PC-3 (cell line): ENCODE measurements at places on chromosomes 5 and 9. TPM values are rescaled to one million over a fixed set of nuclear protein-coding genes. Genes with fewer than 3 reads are reported as not detected.

The MYOT gene
- total RNA-seq = not detected in 2 replicates

The MVB12B gene
- 7.2 and 9.6 TPM in 2 replicates for total RNA-seq

The DDX4 gene
- not detected in 2 replicates for total RNA-seq

The TRIM36 gene
- total RNA-seq = 0.15 TPM in 1 of 2 replicates, not detected in the other

The HEMGN gene
- total RNA-seq = not detected in 2 replicates

The TAF11L3 gene
- not detected in 2 replicates for total RNA-seq

The PCDHGC3 gene
- 0.35 and 2.1 TPM in 2 replicates for total RNA-seq

The PTPRD gene
- total RNA-seq = 0.63 TPM in 1 of 2 replicates, not detected in the other

The MZB1 gene
- total RNA-seq = 0.22 and 1.0 TPM in 2 replicates

The ANKRD31 gene
- total RNA-seq = 0.12 and 0.26 TPM in 2 replicates

The CCL21 gene
- not detected in 2 replicates for total RNA-seq

The INSL6 gene
- total RNA-seq = not detected in 2 replicates

The PCA3 gene
- not detected in 2 replicates for total RNA-seq

The DMRT3 gene
- not detected in 2 replicates for total RNA-seq

GRCh38 chr9:4600368-4600767 lies 61.7 kb upstream of the PLPP6 start:
- DNase-seq = no peak

GRCh38 chr5:104452550-104452949 lies 890.0 kb upstream of the NUDT12 start:
- DNase-seq = no peak

GRCh38 chr5:175889910-175890684 lies 18.7 kb downstream of the CPLX2 start:
- DNase-seq = peak; percentile 35

DNA sequence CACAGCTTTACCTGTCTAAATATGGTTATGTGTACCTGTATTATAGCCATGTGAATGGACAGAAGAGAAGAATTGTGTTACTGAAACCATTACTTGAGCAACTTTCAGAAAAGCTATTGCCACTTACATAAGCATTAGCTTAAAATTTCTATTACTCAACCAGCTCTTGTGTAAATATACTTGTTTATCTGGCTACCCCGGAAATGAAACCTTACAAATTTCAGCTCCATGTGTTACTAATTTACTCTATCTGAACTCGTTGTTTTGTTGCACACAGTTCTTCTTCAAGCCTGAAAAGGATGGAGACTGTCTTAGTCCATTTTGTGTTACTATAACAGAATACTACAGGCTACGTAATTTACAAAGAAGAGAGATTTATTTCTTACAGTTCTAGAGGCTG lies 22.5 kb upstream of the ADAMTSL1 start:
- no peak for DNase-seq

DNA sequence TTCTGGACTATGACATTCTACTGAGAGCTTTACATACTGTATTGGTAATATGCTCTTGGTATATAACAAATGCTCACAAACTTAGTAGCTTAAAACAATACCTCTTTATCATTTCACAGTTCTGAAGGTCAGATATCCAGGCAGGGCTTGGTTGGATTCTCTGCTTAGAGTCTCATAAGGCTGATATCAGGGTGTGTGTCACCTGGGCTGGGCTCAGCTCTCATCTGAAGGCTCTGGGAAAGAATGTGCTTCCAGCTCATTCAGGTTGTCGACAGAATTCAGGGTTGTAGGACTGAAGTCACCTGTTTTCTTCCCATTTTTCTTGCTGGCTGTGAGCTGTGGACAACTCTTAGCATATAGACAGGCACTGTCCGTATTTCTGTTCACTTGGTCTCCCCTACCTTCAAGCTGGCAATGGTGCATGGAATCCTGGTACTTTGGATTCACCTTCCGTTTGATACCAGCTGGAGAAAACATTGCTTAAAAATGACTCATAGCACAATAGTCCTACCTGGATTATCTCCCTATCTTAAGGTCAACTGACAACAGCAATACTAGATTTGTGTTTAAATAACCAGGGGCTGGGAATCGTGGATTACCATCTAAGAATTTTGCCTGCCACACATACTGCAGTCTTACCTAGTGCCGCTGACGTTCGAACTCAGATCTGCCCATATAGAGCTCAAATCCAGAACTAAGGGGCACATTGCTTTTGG lies 69.2 kb downstream of the RCL1 start:
- DNase-seq = peak; percentile 7

DNA sequence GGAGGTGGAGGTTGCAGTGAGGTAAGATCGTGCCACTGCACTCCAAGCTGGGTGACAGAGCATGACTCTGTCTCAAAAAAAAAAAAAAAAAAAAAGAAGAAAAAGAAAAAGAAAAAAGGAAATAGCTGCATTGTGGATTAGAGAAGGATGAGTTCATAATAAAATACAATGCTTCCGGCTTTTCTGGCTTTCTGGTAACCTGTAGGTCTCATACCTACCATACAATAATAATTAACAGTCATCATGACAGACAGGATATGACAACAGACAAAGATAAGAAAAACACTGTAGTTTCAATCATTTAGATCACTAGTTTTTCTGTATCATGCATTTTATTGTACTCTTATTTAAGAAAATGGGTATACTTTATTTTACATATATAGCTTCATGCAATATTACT lies 40.7 kb upstream of the TRPM3 start:
- DNase-seq = no peak

GRCh38 chr5:159174511-159175168 lies 34.7 kb downstream of the RNF145 start:
- no peak for DNase-seq

DNA sequence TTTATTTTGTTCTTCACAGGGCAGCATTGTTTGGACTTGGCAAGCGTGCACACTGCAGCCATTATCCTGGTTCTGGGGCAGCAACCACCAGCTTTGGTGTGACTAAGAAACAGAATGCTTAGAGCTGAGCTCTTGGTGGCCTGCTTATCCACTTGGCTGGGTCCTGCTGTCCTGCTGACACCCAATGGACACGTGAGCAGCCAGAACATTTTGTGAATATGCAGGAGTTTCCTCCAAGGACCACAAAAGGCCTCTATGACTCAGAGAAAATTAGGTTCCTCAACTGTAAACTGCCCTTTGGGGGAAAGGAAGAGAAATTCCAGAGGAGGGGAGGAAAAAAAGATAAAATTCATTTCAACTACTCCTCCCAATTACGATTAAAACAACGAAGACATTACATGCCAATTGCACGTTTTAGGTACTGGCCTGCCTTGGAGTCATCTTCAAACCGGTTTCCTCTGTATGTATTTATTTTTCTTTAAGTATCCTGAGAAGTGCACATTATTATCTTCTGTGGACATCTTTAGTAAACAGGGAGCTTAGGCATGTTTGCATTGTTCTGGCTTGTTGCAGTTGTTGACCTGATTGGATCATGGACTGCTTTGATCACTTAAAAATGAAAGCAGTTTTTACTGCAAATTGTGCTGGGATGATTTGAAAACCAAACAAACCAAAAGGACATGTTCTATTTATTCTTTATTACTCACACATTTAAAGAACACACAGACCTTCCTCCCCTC lies 82.3 kb upstream of the TLE4 start:
- peak; percentile 86 for DNase-seq

GRCh38 chr9:134099123-134099761 lies 31.4 kb upstream of the BRD3 start:
- peak; percentile 75 for DNase-seq

DNA sequence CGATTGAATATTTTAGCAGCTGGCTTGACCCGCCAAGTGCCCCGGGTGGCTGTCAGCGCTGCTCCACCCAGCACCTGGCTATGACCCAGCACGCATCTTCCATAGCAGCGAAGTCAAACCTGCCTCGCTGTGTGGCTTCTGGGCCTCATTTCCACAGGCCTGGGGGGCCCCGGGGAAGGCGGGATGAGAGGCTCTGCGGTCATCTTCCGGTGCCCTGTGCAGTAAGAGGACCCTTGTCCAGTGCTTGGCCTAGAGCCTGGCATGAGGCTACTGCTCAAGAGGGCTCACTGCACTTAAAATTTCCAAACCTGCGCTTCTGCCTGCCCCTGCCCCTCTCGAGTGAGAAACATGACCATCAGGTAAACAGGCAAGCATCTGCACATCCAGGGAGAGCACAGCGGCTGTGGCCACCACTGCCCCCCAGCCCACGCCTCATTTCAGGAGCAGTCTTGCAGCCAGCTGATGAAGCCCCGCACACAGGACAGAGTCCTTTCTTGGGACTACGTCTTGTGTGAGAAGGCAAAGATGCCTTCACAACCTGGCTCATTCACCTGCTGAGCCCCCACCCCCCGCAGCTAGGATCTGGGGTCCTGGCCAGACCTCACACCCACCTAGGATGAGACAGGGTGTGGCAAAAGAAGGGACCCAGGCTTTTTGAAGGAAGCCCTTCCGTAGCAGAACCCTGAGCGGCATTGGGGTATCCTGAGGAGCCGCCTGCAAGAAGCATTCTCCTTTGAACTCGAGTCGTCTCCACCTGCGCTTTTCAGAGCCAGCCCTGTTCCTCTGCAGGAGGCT lies 69.5 kb upstream of the UNC5A start:
- no peak for DNase-seq

- DNase-seq = no peak
These were observed 45.7 kb downstream of the TGFBR1 start for GRCh38 chr9:99150451-99151171.

DNA sequence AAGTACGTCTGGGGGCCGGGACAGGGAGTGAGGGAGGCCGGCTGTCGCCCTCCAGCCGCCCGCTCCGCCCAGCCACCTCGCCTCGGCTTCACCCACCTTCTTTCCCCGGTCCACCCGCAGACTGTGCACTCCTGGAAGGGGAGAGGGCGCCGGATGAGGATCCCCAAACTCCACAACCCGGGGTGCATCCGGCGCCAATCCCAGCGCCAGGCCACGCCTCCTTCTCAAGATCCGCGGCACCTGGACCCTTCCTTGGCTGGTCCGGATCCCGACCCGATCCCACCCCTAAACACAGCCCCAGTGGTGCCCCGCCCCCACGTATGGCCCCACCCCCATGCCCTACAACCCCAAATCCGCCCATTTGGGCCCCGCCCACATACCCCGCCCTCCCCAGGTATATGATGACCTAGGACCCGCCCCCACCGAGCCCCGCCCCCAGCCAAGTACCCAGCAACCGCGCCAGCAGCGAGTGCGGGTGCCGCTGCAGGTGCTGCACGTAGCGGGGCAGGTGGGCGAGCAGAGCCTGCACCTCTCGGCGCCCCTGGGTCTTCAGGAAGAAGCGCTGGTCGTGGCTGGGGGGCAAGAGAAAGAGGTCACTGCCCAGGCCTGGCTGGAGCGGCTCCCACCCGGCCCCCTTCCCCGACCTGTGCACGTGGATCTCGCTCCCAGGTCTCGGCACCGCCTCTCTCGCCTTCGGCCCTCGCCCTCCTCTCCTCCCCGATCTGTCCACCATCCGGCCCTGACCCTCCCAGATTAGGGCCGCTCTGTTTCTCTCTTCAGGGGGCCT lies 3.2 kb downstream of the PIP5KL1 start:
- peak; percentile 50 for DNase-seq

- no peak for DNase-seq
These were observed 23.3 kb upstream of the F2R start for GRCh38 chr5:76692651-76693050.

- DNase-seq = peak; percentile 96
These were observed 6.9 kb upstream of the ZBTB5 start for GRCh38 chr9:37471942-37472684.

- no peak for DNase-seq
These were observed 201.3 kb upstream of the OR13F1 start for GRCh38 chr9:104302775-104303174.

DNA sequence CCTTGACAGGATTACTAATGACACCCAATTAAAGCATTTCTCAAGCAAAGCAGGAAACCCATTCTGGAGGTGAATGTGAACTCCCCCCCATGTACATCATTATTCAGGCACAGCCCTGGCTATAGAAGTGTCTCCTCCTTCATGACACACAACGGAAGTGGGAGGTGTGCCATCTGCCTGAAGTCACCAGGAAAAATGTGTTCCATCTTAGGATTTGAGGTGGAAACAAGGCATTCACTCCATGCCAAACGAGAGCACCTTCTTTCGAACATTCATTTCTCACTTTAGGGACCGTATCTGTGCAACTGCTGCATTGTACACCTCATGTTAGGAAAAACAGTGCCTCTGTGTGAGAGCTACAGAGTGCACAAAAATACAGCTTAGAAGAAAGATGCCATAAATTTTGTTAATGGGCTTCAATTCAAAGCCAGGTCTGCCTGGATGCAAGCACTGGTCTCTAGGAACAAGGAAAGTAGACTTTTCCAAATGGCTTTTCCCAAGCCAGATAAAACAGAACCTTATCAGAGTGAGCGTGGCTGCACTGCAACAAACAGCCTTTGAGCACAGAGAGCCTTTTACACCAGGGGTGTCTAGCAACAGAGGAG lies 19.4 kb downstream of the GOLM1 start:
- DNase-seq = peak; percentile 56

DNA sequence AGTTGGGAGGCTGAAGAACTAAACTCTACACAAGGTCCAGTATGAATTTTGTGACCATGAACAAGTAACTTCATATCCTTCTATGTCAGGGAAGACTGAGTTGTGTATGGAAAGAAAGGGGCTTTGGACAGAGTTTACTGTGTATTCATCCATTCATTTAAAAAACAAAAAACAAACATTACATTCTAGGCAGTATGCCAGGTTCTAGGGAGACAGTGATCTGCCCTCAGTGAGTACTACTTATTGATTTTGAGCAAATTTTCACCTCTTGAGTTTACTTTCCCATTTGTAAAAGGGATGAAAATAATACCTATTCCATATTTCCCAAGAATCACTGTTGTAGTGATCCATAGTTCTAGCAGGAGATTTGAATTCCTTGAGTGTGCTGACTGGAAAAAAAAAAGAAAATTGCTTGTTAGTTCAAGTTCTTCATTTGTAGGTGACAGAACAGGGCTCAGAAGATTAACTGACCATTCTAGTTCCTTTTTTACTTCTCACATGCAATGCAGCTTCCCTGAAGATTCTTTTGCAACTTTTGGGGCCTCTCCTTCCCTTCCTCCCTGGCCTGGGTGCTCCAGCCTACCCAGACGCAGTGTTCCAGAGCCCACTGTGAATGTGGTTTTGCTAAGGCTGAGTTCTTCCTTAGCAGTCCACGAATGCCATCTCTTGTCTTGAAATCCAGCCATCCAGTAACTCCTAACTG lies 2.6 kb upstream of the GAPVD1 start:
- DNase-seq = peak; percentile 9

GRCh38 chr9:3331801-3332200 lies 194.0 kb downstream of the RFX3 start:
- DNase-seq = peak; percentile 45

DNA sequence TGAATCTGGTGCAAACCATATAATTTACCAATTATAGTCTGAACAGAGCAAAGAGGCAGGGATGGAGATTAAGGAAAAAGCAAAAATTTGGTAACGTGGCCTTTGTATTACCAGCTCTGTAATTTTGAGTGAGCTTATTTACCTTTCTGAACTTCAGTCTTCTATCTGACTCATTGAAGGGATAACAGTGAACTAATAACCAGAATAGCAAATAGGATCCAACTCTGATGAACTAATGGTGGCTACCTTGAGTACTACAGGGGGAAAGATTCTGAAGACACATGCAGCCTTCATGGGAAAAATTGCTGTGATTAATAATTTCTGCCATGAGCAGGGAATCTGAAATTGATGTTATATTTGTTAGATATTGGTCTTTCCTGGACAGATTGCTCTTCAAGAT lies 23.0 kb upstream of the LARP1 start:
- DNase-seq = no peak
